Stimulated activated CD8-positive, alpha-beta memory T cell treated with anti-CD3 and anti-CD28 coated beads, Interleukin-4, amount 100 ng/mL, for 1 hour (primary cell): ENCODE measurements at places on chromosomes 12 and 14.
A peak's percentile ranks its signal among the peaks of the same experiment; 100 is the strongest.

- DNase-seq, result no peak
Measured at GRCh38 chr14:82230748-82231147, 697.1 kb upstream of the SEL1L start.

DNA sequence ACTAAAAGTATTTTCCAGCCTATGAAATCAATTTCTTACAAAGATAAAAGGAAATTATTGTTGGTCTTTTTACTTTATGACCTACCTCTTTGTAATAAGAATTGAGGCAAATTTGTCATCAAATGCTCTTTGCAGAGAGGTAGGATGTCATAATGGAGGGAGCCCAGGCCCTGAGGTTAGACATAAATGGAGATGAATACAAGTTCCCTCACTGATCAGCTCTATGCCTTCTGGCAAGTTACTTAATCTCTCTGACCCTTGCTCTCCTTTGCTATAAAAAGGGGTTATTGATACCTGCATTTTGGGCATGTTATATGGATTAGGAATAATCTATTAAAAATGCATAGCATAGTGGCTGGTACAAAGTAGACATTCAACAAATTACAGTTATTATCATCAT, 146.9 kb upstream of the KRR1 start:
- no peak for DNase-seq

DNA sequence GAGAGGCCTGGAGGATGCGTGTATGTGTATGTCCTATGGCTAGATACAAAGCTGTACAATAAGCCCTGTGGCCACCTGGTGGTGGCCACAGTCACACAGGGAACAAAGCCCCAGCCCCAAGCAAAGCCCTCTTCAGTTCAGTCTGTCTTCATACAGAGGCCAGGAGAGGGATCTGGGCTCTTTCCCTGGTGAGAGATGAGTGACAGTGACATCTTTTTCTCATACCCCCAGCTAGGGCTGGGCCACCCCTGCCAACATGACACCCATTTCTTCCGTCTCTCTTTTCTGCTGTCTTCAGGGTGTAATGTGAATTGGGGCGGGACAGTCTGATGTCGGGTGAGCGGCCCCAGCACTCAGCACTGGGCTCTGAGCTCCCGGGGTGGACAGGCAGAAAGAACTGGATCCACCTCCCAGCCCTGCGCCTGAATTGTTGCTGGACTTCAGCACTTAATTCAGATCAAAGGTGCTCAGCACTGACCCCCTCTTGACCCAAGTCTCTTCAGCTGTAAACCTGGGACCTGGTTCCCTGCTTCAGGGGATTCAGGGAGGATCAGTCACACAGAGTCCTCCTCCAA, 59.8 kb downstream of the SERPINA3 start:
- no peak for DNase-seq

- DNase-seq, result no peak
Measured at GRCh38 chr14:48615618-48616017, 940.2 kb upstream of the MDGA2 start.

- DNase-seq, result no peak
Measured at GRCh38 chr14:80544366-80544765, 333.1 kb upstream of the DIO2 start.

GRCh38 chr12:2467447-2468195, 327.1 kb upstream of the FKBP4 start:
- no peak for DNase-seq

GRCh38 chr14:76212242-76212641, 60.5 kb downstream of the GPATCH2L start:
- no peak for DNase-seq

- DNase-seq, result no peak
Measured at GRCh38 chr12:133145981-133146380, 15.6 kb downstream of the ZNF10 start.

- DNase-seq, result no peak
Measured at GRCh38 chr14:49008363-49008762, 577.8 kb downstream of the RPS29 start.

GRCh38 chr14:37081218-37081617, 91.2 kb downstream of the SLC25A21 start:
- no peak for DNase-seq

DNA sequence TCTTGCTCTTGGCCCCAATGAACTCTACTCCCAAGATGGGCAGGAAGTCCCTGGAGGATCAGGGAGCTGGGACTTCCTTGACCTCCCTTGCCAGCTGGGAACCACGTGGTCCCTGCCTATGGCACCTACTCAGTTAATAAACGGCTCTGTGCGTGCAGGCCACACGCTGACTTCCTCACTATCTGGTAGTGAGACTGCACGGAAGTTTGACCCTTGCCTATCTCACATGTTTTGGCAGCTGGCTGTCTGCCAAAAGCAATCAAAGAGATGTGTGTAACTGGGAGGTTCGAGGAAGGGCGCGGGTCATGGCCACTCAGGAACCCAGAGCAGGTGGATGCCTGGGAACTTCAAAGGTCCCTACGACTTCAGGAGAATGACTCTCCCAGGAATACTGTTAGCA, 57.9 kb downstream of the RFLNA start:
- DNase-seq, result no peak

DNA sequence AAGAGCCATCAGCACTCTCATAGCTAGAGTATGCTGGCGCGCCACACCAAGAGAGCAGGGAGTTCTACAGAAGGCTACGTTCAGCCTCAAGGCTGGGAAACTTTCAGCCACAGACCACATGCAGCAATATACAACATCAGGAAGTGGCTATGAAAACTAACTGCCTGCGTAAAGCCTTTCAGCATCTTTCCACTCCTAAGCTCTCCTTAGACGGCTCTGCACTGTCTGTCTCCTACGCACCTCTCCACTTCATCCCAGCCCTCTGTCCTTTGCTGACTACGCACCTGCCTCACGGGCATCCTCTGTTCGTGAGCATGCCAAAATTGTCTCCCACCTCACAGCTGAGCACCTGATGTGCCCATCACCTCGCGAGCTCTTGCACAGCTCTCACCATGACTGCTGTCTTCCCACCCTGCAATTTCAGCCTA, 9.7 kb downstream of the MPHOSPH9 start:
- DNase-seq, result peak; percentile 11

GRCh38 chr12:57046947-57047890, 2.7 kb downstream of the MYO1A start:
- no peak for DNase-seq

- no peak for DNase-seq
Measured at GRCh38 chr14:90136904-90137303, 75.1 kb downstream of the KCNK13 start.

DNA sequence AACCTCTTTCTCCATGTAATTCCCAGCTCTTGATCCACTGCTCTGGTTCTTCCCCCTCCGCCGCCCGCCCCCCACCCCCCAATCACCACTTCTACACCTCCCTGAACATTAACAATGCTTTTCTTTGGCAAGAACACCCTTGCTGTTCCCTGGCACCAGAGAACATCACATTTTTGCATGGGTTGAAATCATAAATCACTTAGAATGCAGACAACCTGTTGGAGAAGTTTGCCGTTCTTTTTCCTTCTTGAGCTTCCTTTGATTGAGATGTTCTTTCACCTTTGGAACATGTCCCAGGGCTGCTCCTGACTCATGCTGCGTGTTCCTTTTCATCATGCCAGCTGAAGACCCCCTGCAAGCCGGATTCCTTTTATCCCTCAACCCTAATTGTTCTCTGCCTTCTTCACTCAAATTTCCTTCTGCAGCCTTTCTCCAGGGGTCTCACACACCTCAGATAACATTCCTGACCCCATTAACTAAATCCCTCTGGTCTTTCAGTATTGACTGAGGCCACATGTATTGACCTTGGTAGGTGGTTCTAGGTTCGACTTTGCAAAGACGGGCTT, 294.1 kb upstream of the TMPO start:
- no peak for DNase-seq

- DNase-seq, result no peak
Measured at GRCh38 chr14:54503486-54503885, 6.2 kb upstream of the CGRRF1 start.

DNA sequence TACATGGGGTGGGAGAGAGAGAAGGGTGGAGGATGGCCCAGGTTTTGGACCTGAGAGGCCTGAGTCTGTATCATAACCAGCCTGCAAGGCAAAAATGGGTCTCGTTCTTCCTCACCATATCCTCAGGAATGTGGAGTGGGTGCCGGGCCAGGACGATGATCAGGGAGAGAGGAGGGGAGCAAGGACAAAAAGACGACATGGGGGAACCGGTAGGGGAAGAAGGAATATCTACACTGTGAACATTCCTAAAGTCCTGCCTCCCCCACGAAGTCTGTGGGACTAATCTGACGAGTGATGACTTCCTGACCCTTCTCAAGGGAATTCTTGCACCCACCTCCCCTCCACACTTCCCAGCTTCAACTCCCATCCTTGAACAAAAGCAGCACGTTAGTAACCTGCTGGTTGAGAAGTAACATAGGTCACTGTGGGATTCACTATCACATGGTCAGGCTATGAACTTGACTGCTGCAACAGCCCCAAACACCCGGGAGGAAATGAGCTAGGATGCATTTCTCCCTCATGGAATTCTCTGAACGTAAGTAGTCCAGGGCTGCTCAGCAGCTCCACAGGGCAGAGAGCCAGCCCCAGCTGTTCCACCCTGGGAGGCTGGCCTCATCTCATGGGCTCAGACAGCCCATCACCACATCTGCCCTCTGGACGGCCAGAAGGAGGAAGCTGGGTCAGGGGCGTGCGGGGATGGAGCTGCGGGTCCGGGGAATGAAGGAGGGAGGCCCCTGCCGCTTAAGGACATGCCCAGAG, 36.8 kb upstream of the VWF start:
- DNase-seq, result no peak

- DNase-seq, result no peak
Measured at GRCh38 chr12:49019120-49019430, 499 bp upstream of the PRKAG1 start.

DNA sequence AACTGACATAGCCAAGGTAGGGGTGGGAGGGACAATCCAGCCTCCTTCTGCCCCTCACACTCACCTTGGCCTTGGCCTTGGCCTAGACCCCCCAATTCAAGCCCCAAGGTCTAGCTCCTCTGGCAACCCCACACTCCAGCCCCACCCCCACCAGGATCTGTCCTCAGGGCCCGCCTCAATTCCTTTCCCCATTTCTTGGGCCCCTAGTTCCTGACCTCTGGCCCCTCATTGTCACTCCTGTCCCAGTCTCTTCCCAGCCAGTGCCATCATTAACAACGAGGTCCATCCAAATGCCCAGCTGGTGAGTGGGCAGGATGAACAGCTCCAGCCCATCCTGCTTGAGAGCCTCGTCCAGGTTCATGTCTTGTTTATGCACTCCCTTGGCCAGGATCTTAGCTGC, 6.8 kb upstream of the GDF11 start:
- DNase-seq, result no peak

GRCh38 chr12:14268120-14268515, 97.4 kb upstream of the ATF7IP start:
- no peak for DNase-seq

DNA sequence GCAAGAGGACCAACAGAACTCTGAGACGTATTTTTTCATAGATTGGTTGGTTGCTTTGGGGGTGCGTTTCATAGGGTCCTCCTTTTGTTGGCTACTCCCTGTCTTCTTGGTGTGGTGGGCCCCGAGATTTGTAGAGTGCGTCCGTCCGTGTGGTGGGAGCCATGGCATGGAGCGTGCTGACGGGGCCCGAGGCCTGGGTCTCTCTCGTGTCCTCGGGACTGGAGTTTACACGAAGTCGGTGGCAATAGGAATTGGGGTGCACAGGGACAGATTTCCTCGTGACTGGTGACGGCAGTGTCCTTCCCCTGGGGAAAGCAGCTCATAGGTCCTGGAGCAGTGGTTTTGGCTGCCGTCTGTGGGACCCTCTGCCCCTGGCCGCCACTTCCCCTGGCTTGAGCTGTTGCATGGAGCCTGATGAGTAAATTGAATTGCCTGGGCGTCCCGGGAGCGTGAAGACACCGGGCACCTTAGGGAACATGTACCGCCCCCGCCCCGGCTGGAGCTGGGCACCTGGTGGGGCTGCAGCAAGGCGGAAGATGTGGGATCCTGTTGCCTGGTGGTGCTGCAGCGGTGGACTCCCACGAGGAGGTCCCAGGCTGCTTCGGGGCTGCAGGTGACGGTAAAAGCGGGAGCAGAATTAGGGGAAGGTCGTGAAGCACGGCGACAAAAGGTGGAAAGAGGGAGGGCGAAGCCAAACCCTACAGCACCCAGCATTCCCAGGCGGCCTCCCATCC, 153.7 kb upstream of the ALG10B start:
- no peak for DNase-seq

- DNase-seq, result no peak
Measured at GRCh38 chr12:51622564-51622963, 31.5 kb downstream of the SCN8A start.

- no peak for DNase-seq
Measured at GRCh38 chr12:26750531-26751175, 82.3 kb downstream of the ITPR2 start.

GRCh38 chr12:79200176-79200575, 335.6 kb downstream of the SYT1 start:
- DNase-seq, result no peak

DNA sequence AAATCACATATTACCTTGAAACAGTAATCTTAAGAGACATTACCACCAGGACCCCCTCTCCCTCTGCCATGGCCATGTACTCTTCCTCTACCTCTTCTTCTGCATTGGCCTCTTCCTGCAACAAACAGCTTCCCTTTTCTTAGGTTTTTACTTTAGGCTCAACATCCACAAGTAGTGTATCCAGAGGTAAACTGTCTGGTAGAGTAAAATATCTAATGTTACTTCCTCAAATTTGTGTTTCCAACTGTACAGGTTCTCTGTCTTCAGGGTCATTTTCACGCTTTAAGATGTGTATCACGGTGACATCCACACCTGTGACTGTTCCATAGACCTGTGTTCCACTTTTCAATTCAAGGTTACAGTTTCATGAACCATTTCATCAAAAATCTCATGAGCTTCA, 13.4 kb downstream of the CDK17 start:
- DNase-seq, result no peak

- no peak for DNase-seq
Measured at GRCh38 chr12:27651201-27651600, 45.0 kb upstream of the REP15 start.

- no peak for DNase-seq
Measured at GRCh38 chr12:3897371-3897971, 24.3 kb upstream of the PARP11 start.

- no peak for DNase-seq
Measured at GRCh38 chr12:122917507-122918121, 21.7 kb upstream of the VPS37B start.

- DNase-seq, result no peak
Measured at GRCh38 chr12:131114271-131114670, 160.6 kb downstream of the ADGRD1 start.

DNA sequence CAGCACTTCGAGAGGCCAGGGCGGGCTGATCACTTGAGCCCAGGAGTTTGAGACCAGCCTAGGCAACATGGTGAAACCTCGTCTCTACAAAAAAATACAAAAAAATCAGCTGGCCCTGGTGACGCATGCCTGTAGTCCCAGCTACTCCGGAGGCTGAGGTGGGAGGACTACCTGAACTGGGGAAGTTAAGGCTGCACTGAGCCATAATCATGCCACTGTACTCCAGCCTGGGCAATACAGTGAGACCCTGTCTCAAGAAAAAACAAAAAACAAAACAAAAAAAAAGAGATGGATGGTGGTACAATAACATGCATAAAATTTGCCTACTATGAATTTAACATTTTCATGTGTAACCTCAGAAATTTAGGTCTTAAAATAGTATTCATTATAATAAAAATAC, 2.2 kb downstream of the THAP2 start:
- no peak for DNase-seq

- DNase-seq, result no peak
Measured at GRCh38 chr12:8906266-8907180, 7.8 kb upstream of the PHC1 start.

GRCh38 chr14:76584271-76584702, 177.0 kb upstream of the VASH1 start:
- no peak for DNase-seq

- DNase-seq, result no peak
Measured at GRCh38 chr14:100528962-100529560, 58.2 kb downstream of the BEGAIN start.

GRCh38 chr14:61476754-61477410, 155.5 kb downstream of the PRKCH start:
- DNase-seq, result no peak
